ENCODE measurements at places on chromosomes 16 and 17.
A peak's percentile ranks its signal among the peaks of the same experiment; 100 is the strongest.

- DNase-seq = no peak
Measured at GRCh38 chr17:27321372-27321771, 27.5 kb downstream of the WSB1 start.

- no peak for DNase-seq
Measured at GRCh38 chr16:67803894-67804293, 2.5 kb downstream of the RANBP10 start.

DNA sequence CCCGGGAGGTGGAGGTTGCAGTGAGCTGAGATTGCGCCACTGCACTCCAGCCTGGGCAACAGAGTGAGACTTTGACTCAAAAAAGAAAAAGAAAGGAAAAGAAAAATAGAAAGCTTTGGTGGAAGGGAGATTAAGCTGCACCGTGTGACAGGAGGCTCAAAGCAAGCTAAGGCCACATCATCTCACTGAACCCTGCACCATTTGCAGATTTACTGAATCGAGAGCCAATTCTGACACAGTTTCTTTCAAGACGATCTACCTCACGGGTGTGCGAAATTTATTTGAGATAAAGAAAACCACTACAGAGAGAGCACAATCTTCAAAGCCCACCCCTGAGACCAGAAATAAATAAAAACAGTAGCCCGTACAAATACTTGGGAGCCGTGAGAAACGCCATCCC is 49.6 kb downstream of the RTN4RL1 start:
- DNase-seq = no peak

DNA sequence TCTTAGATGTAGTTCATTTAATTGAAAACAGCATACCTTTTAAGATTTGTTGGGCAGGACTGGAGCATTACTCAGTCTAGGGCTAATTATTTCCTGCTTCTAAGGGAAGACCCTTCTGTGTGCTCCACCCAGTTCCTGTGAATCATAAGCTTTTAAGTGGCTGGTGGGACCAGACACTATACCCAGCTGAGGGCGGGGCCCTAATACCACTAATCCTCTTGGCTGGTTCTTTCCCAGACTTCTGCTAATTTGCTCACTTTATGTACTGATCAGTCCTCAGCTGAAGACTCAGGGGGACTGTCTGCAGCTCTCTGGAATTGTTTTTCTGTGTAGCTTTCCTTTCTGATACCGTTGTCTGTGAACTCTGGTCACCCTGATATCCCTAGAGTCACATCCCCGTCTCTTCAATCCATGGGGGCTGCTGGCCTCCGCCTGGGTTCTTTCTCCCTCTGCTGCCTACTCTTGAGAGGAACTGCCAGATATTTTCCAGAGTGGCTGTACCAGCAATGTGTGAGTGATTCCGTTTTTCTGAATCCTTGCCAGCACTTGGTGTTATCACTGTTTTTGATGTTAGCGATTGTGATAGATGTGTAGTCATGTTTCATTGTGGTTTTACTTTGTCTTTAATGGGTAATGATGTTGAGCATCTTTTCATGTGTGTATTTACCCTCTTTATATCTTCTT is 35.1 kb downstream of the MFSD11 start:
- DNase-seq = peak; percentile 76

- DNase-seq = no peak
Measured at GRCh38 chr17:12180644-12181261, 160.1 kb downstream of the MAP2K4 start.

GRCh38 chr16:11990702-11991390 is 14.3 kb downstream of the SNX29 start:
- no peak for DNase-seq

- DNase-seq = no peak
Measured at GRCh38 chr16:813204-813915, 12.8 kb upstream of the GNG13 start.

GRCh38 chr16:58114827-58115825 is 14.1 kb downstream of the CFAP20 start:
- no peak for DNase-seq

- DNase-seq = no peak
Measured at GRCh38 chr16:1121601-1122397, 25.8 kb upstream of the C1QTNF8 start.

DNA sequence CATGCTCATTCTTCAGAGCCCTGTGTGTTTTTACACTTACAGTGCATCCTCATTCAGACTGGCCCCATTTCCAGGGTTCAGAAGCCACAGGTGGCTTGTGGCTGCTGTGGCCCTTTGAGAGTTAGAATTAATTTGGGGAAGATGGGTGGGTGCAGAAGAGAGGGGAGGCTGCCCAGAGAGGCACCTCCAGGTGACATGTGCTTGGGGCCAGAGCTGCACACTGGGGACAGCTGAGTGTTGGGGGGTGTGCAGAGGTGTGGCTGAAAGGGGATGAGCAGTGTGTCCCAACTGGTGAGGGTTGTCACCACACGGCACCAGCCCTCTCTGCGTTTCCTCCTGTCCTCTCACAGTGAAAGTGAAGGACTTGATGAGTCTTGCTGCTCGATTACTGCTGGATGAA is 6.9 kb upstream of the EIF1 start:
- no peak for DNase-seq

DNA sequence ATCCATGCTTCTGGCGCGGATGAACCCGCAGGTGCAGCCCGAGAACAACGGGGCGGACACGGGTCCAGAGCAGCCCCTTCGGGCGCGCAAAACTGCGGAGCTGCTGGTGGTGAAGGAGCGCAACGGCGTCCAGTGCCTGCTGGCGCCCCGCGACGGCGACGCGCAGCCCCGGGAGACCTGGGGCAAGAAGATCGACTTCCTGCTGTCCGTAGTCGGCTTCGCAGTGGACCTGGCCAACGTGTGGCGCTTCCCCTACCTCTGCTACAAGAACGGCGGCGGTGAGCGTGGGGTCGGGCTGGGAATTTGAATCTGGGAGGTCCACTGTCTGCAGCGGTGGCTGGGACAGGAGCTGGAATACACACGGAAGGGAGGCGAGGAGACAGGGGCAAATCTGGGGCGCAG is 904 bp downstream of the SLC6A2 start:
- no peak for DNase-seq

DNA sequence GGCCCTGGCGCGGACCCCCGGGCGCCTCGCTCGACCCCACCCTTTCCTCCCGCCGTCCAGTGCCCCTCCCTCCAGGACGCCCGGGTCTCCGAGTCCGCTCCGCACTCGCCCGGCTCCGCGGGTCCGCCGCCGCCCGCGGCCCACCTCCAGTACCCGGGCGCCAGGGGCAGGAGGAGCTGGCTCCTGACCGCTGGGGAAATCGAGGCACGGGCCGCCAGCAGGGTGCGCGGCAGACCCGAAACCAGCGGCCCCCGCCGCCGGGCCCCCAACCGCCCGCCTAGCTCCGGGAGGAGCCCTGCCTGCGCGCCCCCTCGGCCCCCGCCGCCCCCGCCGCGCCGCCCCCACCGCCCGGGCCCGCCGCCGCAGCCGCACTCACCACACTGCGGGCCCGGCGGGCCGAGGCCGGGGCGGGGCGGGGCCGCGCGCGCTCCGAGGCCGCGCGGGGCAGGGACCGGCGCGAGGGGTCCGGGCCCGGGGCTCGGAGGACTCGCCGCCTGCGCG is 333 bp downstream of the MAFG start:
- DNase-seq = no peak

DNA sequence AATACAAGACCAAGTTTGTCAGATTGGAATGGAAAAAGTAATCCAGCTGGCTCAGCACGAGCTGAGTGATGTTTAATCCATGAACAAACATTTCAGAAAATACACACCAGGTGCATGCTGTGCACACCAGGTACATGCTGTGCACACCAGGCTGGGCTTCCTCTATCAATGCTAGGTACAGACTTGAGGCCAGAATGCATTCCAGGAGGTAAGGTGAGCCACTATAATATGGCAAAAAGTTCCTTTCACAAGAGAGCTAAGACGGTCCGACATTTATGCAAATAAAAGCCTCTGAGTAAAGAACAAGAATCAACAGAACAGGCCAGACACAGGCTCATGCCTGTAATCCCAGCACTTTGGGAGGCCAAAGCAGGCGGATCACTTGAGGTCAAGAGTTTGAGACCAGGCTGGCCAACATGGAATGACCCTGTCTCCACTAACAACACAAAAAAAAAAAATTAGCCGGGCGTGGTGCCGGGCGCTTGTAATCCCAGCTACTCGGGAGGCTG is 128.2 kb downstream of the ZNF778 start:
- DNase-seq = no peak

GRCh38 chr17:82053556-82054263 is 2.0 kb downstream of the GPS1 start:
- DNase-seq = no peak

DNA sequence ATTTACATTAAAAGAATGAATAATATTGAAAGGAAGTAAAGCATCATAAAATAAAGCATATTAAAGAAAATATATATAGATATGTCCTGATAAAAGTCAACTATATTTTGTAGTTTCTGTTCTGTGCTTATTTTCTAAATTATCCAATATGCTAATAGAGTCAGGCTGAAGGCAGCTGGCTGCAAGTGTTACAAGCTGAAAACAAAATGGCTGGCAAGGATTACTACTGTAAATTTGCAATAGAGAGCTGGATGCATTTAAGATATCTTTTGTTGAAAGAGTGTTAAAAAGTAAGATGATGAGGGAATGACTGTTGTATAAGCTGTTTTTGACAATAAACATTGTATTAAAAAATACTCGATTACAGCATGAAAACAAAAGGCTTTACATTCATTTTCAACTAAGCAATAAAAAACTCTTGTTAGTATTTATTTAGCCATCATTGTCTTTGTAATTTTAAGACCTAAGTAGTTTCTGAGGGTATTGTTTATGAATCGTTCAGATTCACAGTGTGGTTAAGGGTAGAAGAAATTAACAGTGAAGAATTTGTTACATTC is 76.3 kb downstream of the TANC2 start:
- DNase-seq = no peak

DNA sequence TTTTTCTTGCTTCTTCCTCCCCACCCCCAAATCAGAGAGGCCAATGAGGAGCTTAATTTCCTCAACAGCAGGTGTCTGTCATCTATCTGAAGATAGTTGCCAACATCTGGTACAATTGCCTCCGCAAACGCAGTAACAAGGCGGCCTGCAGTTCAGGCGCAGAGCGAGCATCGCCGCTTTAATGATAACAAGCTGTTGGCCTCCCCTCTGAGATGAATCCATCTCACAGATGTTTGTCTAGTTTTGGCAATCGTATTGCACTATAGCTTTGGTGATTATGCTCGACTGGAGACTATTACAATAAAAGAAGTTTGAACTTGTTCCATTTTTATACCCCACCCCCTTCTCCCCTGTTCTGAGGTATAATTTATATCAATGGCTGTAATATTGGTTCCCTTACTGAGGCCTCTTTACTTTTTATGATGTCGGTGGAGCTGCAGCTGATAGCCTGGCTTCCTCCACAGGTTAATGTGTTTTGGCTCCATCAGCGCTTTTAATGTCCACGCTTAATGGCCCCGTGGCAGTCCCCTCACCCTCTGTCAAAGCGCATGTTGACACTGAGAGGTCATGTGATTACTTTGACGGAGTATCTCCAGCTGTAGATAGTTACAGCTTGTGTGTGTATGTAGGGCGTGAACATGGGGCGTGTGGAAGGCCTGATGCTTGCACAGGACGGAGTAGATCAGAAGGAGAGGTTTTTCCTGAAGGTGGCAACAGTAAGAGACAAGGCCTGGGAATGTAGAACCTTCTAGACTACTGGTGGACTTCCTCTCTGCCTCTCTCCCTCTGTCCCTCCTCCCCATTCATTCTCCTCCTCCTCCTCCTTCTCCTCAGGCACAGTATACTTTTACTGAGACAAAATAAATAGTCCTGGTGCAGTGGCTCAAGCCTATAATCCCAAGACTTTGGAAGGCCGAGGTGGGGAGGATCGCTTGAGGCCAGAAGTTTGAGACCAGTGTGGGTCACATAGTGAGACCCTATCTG is 164.7 kb downstream of the MSI2 start:
- no peak for DNase-seq

DNA sequence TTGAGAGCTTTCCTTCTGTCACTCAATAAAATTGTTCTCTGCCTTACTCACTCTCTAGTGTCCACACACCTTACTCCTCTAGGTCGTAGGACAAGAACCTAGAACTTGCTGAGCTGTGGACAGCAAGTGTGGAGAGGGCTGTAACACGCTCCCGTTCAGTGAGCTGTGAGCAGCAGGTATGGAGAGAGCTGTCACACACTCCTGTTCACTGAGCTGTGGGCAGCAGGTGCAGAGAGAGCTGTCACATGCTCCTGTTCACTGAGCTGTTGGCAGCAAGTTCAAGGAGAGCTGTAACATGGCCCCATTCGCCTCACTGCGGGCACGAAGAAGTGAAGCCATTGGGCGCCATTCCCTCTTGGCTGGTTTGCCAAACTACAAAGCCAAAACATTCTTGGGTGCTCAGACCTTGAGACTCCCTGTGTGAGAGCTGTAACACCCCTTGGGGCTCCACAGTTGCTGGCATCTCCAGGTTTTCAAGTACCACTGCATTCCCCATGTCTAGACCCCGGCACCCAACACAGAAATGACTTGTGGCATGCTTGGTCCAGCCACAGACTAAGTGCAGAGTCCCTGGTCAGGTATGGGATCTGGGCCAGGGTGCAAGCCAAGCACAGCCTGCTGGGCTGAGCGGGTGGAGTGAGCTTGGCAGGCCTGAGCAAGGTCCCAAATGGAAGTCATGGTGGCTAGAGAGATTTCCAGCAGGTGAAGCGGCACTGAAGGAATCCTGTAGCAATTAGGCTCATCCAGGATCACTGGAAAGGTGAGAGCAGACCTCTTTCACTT is 608.0 kb upstream of the CDH8 start:
- DNase-seq = no peak

GRCh38 chr16:64629622-64630021 is 492.2 kb downstream of the CDH11 start:
- DNase-seq = no peak

DNA sequence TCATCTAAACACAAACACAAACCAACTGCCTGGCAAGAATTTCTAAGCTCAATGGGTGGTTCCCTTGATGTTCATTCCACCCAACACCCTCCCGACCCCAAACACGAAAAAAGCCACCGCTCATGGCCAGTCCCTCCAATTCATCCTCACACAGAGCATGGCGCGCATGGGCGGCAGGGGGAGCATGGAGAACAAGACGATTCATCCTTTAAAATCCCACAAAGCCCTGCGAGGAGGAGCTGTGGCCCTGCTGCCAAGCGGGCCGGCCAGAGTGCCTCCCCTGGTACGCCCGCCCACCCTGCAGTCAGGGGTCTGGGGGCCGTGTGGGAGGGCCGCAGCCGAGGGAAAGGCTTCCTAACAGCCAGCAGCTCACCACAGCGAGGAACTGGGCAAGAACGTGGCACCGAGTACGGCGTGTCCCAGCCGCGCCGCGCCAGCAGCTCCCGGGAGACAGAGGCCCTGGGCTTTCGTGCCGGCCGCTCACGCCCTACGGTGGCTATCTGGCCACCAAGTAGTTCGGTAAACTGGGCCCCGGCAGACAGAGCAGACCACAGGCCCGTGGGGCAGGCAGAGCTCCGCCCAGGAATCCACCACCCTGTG is 60.9 kb downstream of the KLHDC4 start:
- no peak for DNase-seq

DNA sequence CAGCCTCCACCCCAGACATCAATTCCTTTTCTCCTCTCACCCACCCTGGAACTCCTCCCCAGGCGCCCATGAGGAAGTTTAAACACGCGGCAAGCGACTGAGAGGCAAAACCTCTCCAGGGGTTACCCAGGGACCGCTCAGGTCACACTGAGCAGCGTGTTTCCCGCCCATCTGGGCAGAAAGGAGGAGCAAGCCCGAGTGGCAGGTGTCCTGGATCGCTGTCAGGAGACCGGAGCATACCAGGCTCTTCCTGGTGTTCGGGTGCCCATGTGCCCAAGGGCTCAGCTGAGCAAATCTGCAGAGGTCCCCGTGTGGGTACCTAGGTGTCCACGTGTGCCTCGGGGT is 491 bp downstream of the SLC25A19 start:
- no peak for DNase-seq
